IgD-negative memory B cell (primary cell): ENCODE measurements at places on chromosomes 2 and 18. TPM values are rescaled to one million over a fixed set of nuclear protein-coding genes. Genes with fewer than 3 reads are reported as not detected.

SERPINB13 gene
- not detected for polyA plus RNA-seq

DNAJC5G gene
- polyA plus RNA-seq = not detected

IL36B gene
- polyA plus RNA-seq = not detected

VSNL1 gene
- polyA plus RNA-seq = not detected

UGT1A4 gene
- polyA plus RNA-seq = not detected

SLC25A12 gene
- 14.0 TPM for polyA plus RNA-seq

CFC1 gene
- polyA plus RNA-seq = not detected

MRPS5 gene
- 38.6 TPM for polyA plus RNA-seq

CCBE1 gene
- not detected for polyA plus RNA-seq

CACNB4 gene
- 0.43 TPM for polyA plus RNA-seq

CNGA3 gene
- polyA plus RNA-seq = not detected

C2orf92 gene
- 1.4 TPM for polyA plus RNA-seq

LAMA1 gene
- not detected for polyA plus RNA-seq

GPR39 gene
- polyA plus RNA-seq = not detected

SKA1 gene
- polyA plus RNA-seq = 0.90 TPM

PROKR1 gene
- not detected for polyA plus RNA-seq

CNDP1 gene
- not detected for polyA plus RNA-seq
